ENCODE measurements at places on chromosomes 3 and 15.

GRCh38 chr3:72960812-72961518 lies 35.6 kb upstream of the PPP4R2 start:
- no peak for DNase-seq

DNA sequence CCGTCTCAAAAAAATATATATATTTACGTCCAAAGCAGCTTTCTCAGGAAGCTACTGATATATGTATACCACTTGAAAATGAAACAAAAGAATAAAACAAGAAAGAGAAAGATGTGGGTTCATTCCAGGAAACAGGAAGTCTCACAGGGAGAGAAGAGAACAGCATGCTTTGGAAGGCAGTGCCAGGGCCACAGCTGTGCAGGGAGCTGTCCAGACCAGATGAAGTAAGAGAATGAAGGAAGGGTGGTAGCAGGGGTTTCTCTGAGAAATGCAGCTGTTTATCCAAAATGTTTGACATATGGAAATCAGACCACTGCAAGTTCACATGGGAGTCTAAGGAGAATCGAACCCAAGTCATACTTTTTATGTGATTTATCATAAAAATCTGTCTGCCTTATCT lies 8.9 kb upstream of the GPR27 start:
- no peak for DNase-seq

- DNase-seq, result no peak
These were observed 14.0 kb downstream of the RUBCN start for GRCh38 chr3:197722734-197723133.

- no peak for DNase-seq
These were observed 26.3 kb downstream of the FEM1B start for GRCh38 chr15:68303560-68304436.

GRCh38 chr3:158508481-158508880 lies 62.5 kb upstream of the MLF1 start:
- no peak for DNase-seq

GRCh38 chr15:90234096-90234988 lies at the start of gene GDPGP1:
Gene GDPGP1, plus strand, starts transcription at chr15:90234209. Its CDS starts 6,700 bp downstream, at chr15:90240909.
- DNase-seq, result no peak

DNA sequence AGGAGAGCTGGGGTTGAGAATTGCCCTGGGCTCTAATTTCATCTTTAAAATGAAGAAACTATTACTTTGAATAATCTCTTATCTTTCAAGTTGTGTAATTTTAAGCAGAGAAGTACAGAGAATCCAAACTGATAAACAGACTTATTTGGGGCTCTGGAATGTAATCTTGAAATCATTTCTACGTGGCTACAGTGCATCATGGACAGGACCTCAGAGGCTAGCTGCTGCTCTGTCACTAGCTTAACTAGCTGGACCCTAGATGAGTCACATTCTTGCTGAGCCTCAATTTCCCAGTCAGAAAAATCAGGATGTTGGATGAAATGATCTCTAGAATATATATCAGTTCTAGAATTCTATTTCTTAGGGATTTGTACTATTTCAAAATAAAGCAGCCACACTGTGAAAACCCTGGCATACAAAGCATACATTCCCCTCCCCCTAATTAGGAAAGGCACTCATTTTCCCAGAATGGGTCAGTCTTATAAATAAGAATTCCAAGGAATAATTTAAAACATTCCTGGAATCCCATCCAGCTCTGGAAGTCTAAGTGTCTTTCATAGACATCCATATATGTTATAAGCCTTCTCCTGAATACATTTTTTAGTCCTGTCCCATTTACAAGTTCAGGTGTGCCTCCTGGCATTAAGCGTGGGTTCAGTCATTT lies 47.2 kb downstream of the RASGRP1 start:
- DNase-seq, result no peak

GRCh38 chr3:177478170-177478867 lies 281.0 kb upstream of the TBL1XR1 start:
- DNase-seq, result peak; percentile 84

DNA sequence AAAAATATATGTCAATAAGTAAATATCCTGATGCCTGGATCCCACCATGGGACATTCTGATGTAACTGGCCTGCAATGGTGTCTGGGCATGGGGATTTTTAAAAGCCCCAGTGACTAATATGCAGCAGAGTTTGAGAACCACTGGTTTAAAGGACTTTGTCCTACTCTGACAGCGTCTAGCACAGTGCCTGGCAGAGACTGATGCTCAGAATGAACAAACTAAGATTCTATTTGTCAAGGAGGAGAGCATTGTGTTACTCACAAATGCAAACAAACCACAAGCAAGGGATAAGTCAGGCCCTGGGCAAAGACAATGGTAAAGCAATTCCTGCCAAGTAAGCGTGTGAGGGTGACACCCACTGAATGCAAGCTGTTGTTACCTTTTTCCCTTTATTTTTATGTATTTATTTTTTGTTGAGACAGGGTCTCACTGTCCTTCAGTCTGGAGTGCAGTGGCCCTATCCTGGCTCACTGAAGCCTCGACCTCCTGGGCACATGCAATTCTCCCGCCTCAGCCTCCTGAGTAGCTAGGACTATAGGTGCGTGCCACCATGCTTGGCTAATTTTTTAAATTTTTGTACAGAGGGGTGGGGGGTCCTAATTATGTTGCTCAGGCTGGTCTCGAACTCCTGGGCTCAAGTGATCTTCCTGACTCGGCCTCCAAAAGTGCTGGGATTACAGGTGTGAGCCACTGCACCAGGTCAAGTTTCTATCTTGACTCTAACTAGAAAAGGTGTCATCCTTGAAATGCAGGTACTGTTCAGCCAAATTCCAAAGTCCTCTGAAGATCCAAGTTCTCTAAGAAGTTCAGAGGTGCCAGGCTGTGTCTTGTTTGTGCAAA lies 909 bp upstream of the GPD1L start:
- no peak for DNase-seq

GRCh38 chr15:84633311-84634227 lies 20.5 kb downstream of the WDR73 start:
- DNase-seq, result no peak

DNA sequence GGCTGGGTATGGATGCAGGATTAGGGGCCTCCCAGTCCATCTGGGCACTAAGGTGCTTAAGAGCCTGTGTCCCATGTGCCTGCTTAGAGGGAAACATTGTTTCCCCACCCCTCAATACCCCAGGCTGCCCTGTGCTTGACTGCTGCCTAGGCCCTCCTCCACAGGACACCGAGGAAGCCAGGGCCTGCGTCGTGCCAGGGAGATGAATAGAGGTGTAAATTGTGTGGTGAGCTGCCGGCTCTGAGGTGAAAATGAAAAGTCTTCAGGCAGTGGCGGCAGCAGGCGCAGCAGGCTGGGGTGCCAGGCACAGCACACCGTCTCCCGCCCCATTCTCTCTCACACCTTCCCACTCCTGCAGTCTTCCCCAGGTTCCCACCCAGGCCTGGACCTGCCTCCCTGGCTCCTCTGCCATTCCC lies 13.9 kb upstream of the GRM2 start:
- DNase-seq, result no peak

GRCh38 chr15:66787489-66787871 lies 85.4 kb downstream of the SMAD6 start:
- DNase-seq, result no peak

- DNase-seq, result no peak
These were observed 1.4 kb upstream of the APPL1 start for GRCh38 chr3:57226176-57226575.

DNA sequence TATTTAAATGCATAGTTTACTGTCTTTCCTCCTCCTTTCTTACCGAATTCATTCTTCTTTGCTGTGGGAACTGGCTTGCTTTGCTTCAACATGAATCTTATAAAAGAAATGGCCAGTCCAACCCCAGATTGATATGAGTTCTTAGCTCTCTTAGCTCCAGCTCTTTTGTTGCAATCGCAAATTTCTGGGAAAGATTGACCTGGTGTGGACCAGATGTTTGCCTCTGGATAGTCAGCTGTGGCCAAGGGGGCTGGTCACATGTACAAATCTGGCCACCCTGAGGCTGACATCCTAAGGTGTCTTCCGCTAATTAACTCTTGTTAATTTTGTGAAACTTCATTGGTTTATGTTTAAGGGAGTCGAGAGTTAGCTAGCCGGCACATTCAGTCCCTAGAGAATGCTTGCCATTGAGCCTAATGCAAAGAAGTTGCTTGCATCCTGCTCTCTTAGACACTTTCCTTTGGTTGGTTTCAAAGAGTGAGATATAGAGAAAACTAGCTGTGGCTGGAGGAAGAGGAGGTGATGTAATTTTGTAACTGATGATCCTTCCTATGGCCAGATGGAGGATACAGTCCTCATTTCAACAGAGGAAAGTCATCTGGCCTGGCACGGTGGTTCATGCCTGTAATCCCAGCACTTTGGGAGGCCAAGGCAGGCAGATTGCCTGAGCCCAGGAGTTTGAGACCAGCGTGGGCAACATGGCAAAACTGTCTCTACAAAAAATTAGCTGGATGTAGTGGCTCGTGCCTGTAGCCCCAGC lies 162.4 kb downstream of the ADAMTSL3 start:
- no peak for DNase-seq

GRCh38 chr15:77517579-77517978 lies 96.9 kb downstream of the HMG20A start:
- DNase-seq, result no peak

GRCh38 chr3:171333784-171334464 lies 126.3 kb downstream of the TNIK start:
- DNase-seq, result no peak

GRCh38 chr15:71937650-71938311 lies 127.4 kb downstream of the NR2E3 start:
- no peak for DNase-seq

- no peak for DNase-seq
These were observed 36.8 kb downstream of the CPNE4 start for GRCh38 chr3:131998027-131998426.

DNA sequence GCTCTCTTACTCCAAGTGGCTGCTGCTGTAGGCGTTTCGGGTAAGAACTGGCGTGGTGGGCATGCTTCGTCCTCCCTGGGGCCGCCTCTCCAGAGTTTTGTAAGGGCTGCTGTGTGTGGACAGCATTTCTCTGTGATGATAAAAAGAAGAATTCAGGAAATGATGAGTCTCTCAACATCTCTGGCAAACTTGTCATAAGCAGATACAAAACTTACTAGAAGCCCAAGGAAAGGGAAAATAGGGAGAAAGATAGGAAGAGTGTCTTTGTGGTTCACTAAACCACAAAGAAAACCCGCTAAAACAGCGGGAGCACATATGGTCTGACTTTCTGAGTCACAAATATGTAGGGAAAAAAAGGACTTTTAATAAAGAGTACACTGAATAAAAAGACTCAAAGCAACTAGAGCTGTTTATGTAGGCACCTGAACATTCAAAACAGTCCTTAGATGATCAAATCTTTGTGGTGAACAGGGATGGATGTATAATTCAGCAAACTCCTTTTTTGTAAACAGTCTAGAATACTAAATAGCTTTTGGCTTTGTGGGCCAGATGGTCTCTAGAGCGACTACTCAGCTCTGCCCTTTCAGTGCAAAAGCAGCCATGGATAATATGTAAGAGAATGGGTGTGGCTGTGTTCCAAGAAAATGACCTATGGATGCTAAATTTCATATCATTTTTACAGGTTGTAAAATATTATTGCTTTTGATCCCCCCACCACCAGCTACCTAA lies 60.4 kb upstream of the LMOD3 start:
- no peak for DNase-seq

All from keratinocyte (primary cell).